ENCODE measurements at places on chromosomes 1 and 21.

GRCh38 chr1:213374369-213374768, 323.3 kb downstream of the RPS6KC1 start:
- DNase-seq, result peak; percentile 72

GRCh38 chr1:197973206-197973605, 56.0 kb downstream of the LHX9 start:
- no peak for DNase-seq

DNA sequence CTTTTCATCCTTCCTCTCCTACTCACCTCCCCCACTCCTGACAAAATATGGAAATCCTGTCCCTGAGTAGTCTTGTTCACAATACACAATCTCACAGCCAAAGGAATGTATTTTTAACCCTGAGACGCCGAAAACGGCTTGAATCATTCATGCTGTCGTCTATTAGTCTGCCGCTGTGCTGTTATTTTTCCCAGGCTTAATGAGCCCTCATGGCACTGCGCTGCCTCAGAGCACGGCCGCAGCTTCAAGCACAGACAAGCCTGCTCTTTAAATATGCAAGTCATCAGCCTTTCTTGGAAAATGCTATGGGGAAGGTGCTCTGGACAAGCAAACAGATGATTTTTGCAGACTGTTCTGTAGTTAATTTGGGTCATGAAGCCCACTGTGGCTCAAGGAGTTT, 302.7 kb downstream of the DISC1 start:
- DNase-seq, result no peak

DNA sequence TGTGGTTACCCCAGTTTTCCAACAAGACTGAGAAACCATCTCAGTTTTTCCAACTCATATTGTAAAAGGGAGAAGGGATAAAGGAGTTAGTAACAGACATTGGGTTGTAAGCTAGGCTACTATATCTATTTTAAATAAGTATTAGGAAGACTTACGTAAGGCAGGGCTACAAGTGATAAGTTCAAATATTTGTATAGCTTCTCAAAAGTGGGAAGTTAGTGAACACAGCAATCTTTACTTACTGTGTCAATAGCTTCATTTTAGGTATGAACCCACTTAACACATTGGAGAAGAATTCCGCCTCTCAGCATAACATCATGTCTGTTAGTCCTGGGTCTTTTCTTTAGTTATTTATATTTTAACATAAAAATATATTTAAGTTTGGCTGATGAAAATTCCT, 320.1 kb downstream of the TPR start:
- no peak for DNase-seq

DNA sequence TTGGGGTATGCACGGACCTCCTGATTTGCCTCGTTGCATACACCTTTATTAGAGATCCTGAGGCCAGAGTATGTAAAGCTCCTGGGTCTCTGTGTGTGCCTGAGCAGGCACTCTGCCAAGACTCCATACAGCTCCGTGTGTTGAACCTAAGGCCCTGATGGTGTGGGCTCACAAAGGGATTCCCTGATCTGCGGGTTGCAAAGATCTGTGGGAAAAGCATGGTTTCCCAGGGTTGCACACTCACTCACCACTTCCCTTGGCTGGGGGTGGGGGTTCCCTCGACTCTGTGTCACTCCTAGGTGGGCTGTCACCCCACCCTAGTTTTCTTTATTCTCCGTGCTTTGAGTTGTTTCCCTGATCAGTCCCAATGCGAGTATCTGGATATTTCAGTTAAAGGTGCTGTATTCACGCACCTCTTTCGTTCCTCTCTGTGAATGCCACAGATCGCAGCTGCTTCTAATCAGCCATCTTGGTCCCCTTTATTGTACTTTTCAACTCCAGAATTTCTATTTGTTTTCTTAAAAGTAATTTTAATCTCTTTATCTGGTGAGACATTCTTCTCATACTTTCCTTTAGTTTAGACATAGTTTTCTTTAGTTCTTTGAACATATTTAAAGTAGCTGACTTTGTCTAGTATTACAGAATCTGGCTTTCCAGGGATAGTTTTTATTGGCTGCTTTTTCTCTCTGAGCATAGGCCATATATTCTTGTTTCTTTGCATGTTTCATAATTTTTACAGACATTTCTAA, 39.0 kb upstream of the F3 start:
- no peak for DNase-seq

- DNase-seq, result peak; percentile 53
Observed at GRCh38 chr1:171841931-171842761, 848 bp downstream of the DNM3 start.

All from hematopoietic multipotent progenitor cell (in vitro differentiated cells).